Hematopoietic multipotent progenitor cell treated with erythropoietin and hydrocortisone succinate and interleukin-3 and kit ligand, for 6 days (in vitro differentiated cells): ENCODE measurements at places on chromosomes 7 and 10.

DNA sequence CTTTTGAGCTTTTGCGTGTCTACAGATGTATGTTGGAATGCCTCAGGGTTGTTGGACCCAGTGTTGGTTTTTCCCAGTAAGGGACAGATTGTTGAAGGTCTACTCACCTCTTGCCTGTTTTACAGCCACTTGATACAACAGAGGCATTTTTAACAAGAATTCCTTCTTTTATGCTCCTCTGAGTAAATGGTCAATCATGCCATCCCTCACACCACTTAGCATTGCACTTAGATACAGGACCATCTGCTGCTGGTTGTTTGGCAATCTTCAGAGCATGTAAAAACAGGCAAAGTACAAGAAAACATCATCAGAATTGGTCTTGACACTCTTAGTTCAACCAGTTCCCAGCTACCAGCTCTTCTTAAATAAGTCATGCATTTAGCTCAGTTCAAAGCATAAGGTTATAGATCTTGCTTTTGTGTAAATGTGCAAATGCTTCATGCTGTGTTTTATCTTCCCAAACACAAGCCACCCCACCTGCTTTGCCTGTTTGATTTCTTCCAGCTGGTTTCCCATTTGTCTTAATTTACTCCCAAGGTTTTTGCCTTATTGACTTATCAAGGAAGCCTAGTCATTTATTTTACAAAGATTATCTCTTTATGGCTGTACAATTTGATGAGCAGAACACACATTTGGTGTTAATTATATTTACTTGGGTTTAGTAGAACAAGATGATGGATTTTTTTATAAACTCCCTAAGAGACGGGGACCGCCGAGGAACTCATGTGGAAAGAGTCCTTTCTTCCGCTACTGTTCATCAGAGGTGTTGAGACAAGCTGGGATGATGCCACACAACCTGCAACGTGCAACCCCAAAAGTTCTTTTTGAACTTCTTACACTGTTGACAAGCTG is 136.6 kb downstream of the AHR start:
- no peak for DNase-seq

- DNase-seq = no peak
These were observed 12.8 kb downstream of the CDHR3 start for GRCh38 chr7:105975770-105976417.

- no peak for DNase-seq
These were observed 15.6 kb downstream of the CALCR start for GRCh38 chr7:93558705-93559614.

- DNase-seq = no peak
These were observed 4.9 kb upstream of the CCL24 start for GRCh38 chr7:75818472-75818871.

DNA sequence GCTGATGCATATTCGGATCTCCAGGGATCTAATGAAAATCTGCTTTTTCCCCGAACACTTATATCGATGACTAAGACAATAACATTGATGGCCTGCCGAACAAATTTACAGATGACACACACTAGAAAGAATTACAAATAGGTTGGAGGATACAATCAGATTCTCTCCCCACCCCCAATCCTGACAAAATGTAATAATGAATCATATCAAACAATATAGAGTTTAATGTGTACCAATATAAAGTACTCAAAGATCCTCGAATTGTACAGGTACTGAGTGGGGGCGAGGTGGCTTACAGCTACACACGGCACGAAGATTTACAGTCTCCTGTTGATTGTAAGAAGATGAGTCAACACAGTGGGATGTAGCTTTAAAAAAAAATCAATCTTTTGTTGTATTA is 182.7 kb upstream of the MKLN1 start:
- no peak for DNase-seq

DNA sequence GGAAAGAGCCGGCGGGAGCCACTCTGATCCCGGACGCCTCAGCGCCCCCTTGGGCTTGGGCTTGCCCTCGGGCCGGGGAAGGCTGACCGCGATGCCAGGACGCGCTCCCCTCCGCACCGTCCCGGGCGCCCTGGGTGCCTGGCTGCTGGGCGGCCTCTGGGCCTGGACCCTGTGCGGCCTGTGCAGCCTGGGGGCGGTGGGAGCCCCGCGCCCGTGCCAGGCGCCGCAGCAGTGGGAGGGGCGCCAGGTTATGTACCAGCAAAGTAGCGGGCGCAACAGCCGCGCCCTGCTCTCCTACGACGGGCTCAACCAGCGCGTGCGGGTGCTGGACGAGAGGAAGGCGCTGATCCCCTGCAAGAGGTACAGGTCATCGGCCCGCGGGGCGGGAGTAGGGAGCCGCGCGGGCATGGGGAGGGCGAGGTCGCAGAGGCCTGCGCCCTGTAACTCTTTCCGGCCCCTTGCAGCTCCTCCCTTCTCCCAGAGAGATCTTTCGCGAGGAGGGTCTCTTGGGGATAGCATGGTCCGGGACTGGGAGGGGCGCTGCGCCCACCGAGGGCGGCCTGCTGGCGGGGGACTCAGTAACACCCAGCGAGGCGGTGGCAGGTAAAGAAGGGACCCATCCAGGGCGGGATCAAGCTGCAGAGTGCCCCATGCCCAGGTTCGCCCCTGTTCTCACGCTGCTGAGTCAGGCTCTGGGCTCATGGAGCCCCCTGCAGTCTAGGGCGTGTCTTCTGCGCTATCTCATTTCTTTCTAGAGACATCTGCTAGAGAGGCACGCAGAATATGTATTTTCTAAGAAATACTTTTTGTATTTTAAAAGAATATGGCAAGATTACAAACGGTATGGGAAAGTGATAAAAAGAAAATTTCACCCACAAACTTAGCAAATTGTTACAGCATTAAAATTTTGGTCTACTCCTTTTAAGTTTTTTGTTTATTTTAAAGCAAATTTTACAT is 687 bp downstream of the EPDR1 start:
- peak; percentile 96 for DNase-seq

DNA sequence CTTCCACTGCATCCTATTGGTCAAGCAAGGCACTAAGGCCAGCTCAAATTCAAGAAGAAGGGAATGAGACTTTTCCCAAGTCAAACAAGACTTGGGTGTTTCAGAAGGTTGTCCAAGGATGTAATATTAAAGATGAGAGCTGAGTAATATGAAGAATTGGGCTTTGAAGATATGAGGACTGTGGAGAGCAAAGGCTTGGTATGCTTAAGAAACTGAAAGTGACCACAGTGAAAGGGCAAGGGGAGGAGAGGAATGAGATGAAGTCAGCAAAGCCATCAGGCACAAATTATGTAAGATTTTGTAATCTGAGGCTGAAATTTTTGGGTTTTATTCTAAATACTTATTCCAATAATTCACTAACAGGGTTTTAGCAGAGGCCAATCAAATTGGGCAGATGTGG is 38.6 kb upstream of the NPY start:
- DNase-seq = no peak

DNA sequence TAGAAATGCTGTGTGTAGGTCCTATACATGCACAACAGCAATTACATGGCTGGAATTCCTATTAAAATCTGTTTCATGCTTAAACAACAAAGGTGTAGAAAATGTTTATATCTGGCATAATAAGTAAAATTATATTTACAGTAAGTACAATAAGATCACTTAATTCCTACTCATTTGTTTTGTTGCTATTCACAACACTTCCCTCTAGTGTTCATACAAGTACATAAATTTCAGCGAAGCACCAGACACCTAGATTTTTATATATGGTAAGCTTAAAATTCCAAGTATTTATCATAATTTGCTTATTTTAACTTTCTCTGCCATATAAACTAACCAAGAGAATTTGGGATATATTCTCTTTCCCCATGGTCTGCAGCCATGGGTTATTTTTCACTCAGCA is 51.8 kb upstream of the ANK3 start:
- DNase-seq = peak; percentile 39

- peak; percentile 1 for DNase-seq
These were observed 282.5 kb downstream of the GALNT17 start for GRCh38 chr7:71414490-71414889.

DNA sequence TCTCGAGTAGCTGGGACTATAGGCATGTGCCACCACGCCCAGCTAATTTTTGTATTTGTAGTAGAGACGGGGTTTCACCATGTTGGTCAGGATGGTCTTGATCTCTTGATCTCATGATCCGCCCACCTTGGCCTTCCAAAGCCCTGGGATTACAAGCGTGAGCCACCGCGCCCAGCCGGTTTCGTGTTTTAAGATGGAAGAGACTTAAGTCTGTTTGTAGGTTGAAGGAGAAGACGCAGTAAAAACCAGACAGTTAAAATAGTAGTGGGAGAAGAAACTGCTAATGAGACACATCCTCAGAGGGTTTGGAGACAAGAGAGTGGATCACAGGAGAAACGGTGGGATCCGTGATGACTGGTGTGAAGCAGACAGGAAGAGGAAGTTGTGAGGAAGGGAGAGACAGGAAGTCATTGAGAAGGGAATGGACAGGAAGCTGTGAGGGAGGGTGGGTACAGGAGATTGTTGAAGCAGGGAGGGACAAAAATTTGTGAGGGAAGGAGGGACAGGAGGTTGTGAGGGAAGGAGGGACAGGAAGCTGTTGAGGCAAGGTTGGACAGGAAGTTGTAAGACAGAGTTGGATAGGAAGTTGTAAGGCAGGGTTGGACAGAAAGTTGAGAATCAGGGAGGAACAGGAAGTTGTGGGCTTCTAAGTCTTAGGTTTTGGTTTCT is 115.5 kb downstream of the WDFY4 start:
- peak; percentile 45 for DNase-seq
